Left colon (tissue), 2 donors: ENCODE measurements at places on chromosomes 6 and 20. TPM values are rescaled to one million over a fixed set of nuclear protein-coding genes. Genes with fewer than 3 reads are reported as not detected.

- DNase-seq = no peak
These were observed 77.8 kb downstream of the SYCP2L start for GRCh38 chr6:10964684-10965083.

- no peak for DNase-seq
These were observed 36.9 kb upstream of the RNF144B start for GRCh38 chr6:18350271-18350670.

DNA sequence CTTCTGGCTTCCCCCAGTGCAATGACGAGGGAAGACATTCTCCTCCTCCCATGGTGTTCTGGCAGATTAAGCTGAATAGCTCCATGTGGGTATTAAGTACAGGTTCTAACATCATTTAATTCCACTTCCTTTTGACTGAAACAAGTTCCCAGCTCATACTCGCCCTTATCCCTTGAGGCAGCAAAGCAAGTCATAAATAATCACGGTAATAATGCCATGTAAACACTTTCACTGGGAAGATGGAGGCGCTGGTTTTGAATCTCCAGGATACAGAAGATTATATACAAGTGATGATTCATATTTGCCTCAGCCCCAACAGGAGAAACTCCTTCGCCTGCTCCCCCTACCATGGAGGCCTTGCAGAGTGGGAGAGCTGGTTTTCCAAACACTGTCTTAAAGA lies 141.3 kb downstream of the PXDC1 start:
- no peak for DNase-seq

MLIP gene
- 2.1 TPM for total RNA-seq

CRISP3 gene
- not detected for total RNA-seq

GRCh38 chr6:107807196-107807811 lies 16.8 kb downstream of the SCML4 start:
- no peak for DNase-seq

- no peak for DNase-seq
These were observed 667.8 kb upstream of the GJE1 start for GRCh38 chr6:141464896-141465295.

SIRPB2 gene
- total RNA-seq = 1.1 TPM

DNA sequence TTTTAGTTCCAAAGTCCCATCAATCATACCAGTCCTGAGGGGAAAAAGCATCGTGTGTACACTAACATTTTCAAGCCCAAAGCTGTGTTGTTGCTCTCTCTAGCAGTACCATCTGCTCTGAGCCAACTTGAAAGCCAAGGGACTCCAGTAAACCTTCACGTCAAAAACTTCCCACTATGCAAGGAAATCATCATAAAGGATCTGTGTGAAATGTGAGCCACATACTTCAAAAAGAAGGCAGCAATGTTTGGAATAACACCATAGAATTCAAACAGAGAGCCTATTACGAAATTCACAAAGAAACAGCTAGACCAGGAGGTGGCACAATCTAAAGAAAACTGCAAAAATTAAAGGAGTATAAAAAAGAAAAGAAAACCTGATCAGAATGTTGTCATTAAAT lies 399.8 kb upstream of the EPHA7 start:
- DNase-seq = no peak

GRCh38 chr6:85580878-85581267 lies 12.8 kb downstream of the SNX14 start:
- no peak for DNase-seq

DNA sequence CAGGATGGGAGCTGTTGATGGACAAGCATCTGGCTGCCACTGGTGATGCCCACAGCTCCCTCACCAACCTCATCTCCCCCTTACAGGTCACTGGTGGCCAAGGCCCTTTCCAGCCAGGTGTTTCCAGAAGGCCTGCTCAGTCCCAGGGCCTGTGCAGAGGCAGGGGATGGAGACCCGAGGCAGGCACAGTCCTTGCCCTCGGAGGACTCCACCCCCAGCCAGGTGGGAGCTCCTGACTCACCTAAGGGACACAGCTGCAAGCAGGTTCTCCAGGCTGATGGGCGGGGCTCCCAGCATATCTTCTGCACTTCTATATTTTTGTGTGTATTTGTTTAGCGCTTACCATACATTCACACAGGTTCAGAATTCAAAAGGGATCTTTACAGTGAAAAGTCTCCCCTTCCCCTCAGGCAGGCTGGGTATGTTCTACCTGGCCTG lies 17.4 kb downstream of the PRPH2 start:
- DNase-seq = no peak

FILIP1 gene
- total RNA-seq = 0.98 TPM

GRCh38 chr6:115896538-115897129 lies 164.1 kb downstream of the FRK start:
- DNase-seq = no peak

GRCh38 chr6:26183581-26184366 lies 96.5 kb downstream of the HFE start:
- peak; percentile 65 for DNase-seq

RIPOR2 gene
- total RNA-seq = 2.8 TPM

- no peak for DNase-seq
These were observed 8.1 kb upstream of the ATXN1 start for GRCh38 chr6:16769131-16769985.

DNA sequence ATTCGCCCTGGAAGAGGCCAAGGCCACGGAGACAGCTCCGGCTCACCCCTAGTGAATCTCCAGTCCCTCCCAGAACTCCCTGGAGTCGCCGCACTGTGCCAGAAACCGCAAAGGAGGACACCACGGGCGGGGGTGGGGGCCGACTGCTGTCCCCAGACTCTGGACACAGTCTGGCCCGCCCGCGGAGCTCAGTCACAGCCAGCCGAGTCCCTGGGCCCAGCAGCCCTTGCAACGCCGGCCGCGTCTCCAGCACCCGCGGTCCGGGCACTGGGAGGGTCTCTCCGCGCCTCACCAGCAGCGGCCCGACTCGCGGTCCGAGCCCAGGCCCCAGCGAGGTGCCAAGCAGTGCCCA lies 518 bp downstream of the PEX6 start:
- peak; percentile 50 for DNase-seq

DNA sequence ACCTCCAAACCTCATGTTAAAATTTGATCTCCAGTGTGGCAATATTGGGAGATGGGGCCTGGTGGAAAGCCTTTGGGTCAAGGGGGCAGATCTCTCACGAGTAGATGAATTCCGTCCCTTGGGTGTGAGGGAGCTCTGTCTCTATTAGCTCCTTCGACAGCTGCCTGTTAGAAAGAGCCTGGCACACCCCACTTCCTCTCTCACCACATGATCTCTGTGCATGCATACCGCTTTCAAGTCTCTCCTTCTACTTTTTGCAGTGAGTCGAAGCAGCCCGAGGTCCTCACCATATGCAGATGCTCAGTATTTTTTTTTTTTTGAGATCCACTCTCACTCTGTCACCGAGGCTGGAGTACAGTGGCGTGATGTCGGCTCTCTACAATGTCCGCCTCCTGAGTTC lies 176.9 kb downstream of the SYNDIG1 start:
- no peak for DNase-seq

GRCh38 chr20:45067087-45067486 lies 33.8 kb downstream of the KCNS1 start:
- no peak for DNase-seq

- DNase-seq = no peak
These were observed 30.3 kb upstream of the NXT1 start for GRCh38 chr20:23320317-23320716.

- no peak for DNase-seq
These were observed 56.7 kb upstream of the SAYSD1 start for GRCh38 chr6:39171489-39172376.

GRCh38 chr6:150492941-150493340 lies 106.7 kb upstream of the PLEKHG1 start:
- no peak for DNase-seq

NKAIN4 gene
- total RNA-seq = 0.27 TPM

GRCh38 chr6:148682990-148683389 lies 63.8 kb upstream of the UST start:
- no peak for DNase-seq

PTCHD4 gene
- total RNA-seq = 0.12 TPM

DNA sequence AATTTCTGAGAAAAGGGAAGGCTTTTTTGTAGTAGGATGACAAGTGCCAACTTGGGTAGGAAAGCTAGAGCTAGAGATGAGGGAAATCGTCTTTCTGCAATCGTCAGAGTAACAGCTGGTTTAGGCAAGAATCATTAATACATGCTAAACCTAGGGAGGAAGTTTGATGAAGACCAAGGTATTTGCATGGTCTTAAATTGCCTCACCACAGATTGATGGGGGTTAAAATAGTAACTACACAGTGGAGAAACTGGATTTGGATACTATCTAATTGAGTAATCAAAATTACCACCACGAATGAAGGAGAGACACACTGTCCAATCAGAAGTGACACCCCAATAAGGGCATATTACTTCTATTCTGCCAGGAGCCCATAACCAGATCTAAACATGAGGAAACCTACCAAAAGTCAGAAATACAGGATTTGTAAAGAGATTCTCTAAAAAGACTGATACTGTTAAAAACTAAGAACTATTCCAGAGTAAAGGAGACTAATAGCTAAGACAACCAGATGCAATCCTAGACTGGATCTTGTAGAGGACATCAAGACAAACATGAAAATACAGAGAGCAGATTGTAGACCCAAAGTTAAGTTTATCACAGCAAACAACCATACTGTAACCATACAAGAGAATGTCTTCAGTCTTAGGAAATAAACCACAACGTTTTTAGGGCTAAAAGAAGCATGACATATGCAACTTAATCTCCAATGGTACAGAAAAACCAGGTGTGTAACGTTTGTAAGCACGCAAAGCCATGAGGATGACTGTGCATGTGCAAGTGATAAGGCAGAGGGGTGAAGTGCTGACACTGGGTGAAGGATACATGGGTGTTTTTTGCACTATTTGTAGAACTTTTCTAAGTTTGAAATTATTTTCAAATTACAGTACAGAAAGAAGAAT lies 21.8 kb downstream of the SNX5 start:
- DNase-seq = no peak
